ENCODE measurements at places on chromosomes 13 and 19.

GRCh38 chr13:100330662-100331061, 241.8 kb downstream of the PCCA start:
- no peak for DNase-seq

DNA sequence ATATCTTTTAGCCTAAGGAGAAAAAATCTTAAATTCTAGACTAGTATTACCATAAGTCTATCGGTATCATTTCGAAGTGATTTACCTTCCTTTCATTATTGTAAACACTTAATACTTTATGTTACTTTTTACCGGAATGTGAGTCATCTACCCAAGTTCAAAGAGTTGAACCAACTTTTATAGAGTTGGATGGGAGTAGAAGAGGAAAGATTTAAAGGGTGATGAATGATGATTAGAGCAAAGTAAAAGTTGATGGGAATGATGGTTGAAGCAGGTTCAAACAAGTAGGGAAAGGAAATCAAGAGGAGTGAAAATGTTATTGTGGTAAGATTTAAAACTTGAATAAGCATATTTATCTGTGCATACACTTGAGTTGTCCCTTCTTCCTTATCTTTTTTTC, 11.3 kb upstream of the LPAR6 start:
- DNase-seq: no peak

GRCh38 chr13:104314321-104314720, 1248.1 kb upstream of the SLC10A2 start:
- no peak for DNase-seq

GRCh38 chr13:45909673-45910072, 58.1 kb upstream of the SIAH3 start:
- no peak for DNase-seq

DNA sequence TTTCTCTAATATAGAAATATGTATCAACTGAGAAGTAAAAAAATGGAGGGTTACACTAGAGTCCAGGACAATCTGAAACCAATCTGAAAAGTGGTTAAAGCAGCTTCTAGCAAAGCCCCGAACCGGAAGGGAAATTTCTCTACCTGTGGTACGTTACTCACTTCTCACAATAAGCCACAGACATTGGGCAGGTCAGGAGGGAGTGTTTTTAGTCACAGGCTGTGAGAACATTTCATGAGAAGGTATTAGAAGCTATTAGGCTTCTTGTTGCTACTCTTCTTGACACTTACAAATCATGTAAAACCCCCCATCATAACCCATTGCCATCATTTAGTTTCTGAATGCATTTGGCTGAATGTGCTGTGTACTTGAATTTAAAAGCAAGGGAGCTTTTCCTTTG, 120.9 kb downstream of the NUFIP1 start:
- DNase-seq: no peak

DNA sequence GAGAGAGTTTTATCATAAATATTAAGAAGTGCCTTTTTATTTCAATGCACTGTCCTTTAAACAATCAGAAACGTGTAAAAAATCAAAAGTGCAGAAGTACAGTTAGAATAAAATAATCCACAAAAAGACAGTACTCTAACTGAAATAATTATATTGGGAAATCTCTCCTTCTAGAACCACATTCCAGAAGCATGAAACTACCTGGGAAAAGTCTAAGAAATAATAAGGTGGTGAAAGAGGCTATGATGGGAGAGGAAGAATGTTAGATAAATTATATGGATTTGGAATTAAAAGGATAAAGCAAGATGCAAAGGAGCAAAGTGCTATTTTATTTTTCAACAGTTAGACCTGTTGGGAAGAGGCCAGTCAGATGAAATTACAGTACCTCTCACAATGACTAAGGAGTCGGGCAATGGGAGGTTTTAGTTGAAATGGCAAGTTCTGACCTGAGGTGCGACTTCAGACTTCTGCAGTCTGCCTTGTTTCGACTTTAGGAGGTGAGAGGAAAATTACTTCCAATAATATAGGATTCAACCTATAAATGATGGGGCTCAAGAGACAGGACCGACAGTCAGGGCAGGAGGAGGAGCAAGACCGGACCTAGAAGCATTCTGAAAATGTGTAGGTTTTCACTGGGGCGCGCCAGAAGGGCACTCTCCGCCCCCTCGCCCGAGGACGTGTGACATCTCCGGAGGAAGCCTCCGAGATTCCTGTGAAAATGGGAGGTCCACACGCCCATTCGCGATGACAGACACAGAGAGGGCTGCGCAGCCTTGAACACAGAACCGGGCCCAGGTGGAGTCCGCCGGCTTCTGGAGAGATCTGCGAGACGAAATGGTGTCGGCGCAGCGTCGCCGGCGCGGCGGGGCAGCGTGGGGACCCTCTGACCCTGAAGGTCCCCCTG, 717 bp downstream of the SPRYD7 start:
- DNase-seq: peak; percentile 31

DNA sequence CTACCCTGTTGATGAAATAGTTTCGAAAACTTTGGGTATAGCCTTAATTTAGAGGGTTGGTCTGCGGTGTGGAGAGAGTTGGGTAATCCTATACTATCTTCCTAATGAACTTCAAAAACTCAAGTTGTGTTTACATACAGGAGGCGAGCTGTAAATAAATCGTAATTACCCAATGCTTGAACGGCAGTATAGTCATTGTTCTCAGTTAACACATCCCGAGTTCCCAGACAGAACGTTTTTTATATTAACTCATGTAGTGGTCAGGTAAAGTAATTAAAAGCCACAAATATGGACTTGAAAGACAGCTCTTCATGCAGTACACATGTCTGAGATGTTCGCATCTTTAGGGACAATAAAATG, 1.5 kb downstream of the PDS5B start:
- DNase-seq: no peak

Measured in H54 (cell line).